ENCODE measurements at places on chromosomes 6 and 20.

- no peak for DNase-seq
Measured at GRCh38 chr20:62496568-62497218, 20.9 kb upstream of the GATA5 start.

DNA sequence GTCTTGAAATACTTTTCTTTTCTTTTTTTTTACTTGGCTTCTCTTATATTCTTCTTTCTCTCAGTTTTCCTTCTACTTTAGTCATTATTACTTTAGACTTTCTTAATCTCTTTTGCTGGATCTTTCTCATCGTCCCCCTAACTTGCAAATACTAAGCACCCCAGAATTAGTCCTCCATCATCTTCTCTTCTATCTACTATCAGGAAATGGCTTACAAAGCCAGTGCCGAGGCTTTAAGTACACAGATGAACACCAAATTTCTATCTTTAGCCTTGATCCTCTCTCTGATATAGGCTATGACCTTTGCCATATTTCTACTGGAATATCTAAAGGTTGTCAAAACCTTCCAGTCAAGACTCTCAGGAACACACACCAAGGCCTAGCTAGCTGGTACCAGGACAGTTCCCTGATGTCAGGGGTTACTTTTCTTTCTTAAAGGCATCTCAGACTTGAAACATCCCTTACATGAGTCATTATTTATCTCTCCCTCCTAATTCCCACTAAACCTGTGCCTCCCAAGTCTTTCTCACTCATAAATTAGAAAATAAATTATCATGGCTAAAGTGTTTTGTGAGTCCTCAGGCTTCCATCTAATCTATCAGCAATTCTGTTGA is 278.6 kb upstream of the TCF21 start:
- DNase-seq = no peak

DNA sequence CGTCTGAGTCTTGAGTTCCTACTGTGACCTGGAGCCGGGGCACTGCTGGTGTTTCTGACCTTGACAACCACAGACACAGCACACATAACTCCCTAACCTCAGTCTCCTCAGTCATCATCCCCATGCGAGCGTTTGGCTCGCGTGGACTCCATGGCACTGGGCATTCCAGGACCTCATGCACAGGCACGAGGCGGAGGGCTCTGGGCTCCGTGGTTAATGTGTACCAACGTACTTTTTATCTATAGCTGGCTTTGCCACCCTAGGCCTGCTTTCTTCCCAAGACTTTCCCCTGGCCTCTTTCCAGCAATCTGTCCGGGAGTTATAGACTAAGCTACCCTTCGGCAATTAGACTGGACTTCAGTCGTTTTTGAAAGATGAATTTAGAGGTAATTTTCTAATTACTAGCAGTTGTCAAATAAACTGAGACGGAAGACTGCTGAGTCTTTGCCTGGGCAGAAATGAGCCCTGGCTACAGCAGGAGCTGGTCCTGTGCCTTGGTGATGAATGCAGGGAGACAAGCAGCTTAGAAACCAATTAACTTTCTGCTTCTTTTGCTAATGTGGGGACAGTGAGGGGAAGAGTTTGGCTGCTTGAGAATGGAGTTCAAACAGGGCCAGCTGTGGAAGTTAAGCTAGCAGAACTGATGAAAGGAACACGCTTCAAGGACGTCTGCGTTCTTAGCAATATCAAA is 16.1 kb upstream of the CTCFL start:
- no peak for DNase-seq

DNA sequence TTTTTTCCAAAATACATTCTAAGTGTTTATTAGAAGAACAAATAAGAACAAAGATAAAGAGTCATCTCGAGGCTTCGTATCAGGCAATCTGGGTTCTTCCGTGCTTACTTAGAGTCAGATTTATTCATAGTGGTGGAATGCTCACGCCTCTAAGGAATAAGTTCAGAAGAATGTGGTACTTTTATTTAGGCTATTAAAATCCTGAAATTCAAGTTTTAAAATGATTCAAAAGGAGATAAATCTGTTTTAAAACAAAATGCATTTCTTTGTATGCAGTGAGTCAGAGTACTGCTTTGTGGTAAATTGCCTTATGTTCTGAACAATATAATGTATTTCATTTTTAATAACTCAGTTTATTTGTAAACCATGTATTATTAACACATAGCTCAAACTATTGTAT is 89.1 kb downstream of the FUT9 start:
- no peak for DNase-seq

DNA sequence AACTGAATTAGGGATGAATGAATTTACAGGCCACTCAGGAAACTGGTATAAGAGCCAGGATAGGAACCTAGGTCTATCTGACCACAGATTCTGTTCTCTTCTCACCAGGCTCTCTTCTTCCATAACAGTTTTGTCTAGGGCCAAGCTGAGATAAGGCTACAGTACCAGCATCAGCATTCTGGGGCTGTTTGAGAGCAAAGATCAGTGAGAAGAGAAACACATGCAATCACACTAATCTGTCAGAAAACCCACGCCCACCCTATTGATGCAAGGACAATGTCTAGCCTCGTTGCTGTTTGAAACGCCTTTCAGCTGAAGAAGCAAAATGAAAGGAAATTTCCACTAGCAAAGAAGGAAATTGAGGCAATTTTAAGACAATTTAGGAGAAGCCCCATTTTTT is 137.7 kb downstream of the LCA5 start:
- DNase-seq = no peak

- peak; percentile 69 for DNase-seq
Measured at GRCh38 chr6:99822741-99823512, 171.1 kb downstream of the MCHR2 start.

GRCh38 chr6:118853408-118853807 is 40.5 kb upstream of the ASF1A start:
- no peak for DNase-seq

DNA sequence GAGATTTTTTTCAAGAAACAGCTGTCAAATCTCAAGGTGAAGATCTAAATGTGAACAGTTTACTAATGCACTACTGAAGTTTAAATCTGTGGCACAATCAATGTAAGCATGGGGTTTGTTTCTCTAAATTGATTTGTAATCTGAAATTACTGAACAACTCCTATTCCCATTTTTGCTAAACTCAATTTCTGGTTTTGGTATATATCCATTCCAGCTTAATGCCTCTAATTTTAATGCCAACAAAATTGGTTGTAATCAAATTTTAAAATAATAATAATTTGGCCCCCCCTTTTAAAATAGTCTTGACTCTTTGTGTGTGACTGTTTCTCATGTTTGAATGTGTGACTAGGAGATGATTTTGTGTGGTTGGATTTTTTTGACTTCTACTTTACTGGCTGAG is 4.0 kb downstream of the PNRC1 start:
- DNase-seq = no peak

GRCh38 chr6:135002229-135002844 is 52.3 kb downstream of the HBS1L start:
- no peak for DNase-seq

DNA sequence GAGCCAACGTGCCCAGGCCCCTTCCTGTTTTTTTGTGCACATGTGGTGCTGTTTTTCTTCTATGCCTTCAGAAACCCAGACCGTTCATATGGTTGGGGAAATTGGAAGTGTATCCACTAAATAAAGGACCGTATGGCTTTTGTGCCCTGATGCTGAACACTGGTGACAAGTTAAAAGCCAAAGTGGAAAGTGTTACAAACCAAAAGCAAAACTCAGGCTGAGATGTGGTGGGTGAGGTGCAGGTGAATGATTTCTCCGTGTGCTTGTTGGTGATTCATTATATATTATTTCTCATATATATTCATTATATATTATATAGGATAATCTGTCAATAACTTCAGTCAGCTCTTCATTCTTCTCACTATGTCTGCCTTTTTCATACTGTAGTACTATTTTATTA is 148.6 kb downstream of the SOBP start:
- DNase-seq = no peak

GRCh38 chr20:51758978-51759544 is 9.1 kb downstream of the ATP9A start:
- no peak for DNase-seq

DNA sequence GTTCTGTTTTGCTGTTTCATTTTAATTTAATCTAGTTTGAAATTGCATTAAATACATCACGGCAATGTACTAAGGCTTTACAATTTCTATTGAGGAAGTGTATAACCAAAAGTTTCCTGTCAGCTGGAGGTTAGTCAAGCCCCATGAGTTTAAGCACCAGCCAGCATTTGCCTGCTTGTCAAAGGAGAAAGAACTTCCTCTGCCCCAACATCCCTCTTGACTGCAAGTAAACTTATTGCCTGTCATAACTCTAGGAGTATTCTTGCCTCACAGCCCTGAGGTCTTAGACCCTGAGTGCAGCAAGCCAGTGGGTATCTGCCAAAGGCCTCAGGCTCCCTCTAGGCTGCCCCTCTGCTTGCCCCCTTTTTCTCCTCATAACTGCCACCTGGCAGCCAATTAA is 106.7 kb upstream of the INSM1 start:
- no peak for DNase-seq

DNA sequence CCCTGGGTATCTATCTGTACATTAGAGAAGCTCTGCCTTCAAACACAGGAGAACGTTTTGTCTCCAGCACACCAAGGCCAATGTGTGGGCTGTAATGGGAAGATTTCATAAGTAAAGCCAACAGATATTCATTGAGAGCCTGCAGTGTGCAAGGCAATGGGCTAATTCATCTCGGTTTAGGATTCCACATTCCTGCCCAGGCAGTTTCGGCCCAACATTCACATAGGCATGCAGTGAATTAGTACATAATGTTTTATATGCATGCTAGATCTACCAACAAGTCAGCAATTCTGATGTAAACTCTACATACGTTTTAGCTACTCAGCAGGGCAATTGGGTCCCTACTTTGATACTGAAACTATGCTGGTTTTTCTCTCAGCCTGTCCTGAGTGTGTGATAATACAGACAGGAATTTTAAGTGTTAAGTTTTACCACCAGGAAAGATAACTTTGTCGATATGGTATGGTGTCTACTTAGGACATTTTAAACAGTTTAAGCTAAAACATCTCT is 46.9 kb upstream of the NAA20 start:
- DNase-seq = no peak

DNA sequence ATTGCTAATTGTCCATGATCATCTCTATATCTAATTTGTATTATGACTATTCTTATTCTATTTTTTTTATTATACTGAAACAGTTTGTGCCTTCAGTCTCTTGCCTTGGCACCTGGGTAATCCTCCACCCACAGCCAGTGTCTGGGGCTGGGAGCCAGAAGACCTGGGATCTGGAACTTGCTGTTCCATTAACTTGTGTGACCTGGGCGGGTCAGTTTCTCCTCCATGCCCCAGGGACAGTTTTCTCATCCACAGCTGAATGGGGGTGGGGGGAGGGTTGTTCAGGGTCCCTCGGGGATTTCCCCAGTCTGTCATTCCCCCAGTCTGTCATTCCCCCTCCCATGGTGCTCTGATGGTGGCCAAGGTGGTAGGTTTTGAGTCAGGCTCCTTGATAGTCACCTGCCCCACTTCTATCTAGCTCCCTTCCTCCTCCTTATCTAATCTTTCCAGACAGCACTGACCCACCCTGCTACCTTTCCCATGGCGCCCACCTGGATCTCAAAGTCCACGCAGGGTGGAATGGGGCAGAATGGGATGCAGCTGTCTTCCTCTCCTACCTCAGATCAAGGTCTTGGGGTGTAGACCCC is 10.9 kb downstream of the ITPR3 start:
- no peak for DNase-seq

DNA sequence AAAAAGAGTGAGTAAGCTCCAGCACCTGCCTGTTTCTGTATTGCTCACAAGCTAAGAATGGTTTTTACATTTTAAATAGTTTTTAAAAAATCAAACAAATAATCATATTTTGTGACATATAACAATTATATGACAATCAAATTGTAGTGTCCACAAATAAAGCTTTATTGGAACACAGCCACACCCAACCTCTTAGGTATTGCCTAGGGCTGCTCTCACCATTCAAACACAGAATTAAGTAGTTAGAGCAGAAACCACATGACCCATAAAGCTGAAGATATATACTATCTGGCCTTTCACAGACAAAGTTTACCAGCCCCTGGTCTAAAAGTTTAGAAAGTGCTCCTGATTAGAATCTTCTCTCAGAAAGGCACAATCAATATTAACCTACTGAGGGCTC is 11.2 kb downstream of the TNFRSF21 start:
- no peak for DNase-seq

GRCh38 chr6:36235309-36235708 is 34.6 kb upstream of the PNPLA1 start:
- DNase-seq = no peak

DNA sequence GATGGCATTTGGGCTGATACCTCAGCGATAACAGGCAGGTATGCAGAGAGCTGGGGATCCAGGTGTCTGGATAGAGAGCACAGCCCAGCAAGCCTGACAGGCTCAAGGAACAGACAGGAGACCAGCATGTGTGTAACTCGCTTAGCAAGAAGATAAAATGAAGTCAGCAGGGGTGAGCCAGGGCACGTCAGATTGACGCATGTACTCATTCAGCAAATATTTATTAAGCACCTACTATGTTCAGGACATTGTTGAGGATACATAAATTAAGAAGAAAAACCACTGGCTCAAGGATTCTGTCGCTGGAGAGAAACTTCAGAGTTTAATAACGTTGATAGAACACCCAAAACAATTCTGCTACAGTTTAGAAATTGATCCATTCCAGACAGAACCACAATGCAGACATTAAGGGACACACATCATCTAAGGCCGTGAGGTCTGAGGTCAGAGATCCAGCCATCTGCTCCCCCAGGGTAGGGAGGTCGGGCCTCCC is 1.0 kb upstream of the DUSP22 start:
- DNase-seq = no peak

- peak; percentile 26 for DNase-seq
Measured at GRCh38 chr20:57685146-57685758, 24.6 kb downstream of the PMEPA1 start.

DNA sequence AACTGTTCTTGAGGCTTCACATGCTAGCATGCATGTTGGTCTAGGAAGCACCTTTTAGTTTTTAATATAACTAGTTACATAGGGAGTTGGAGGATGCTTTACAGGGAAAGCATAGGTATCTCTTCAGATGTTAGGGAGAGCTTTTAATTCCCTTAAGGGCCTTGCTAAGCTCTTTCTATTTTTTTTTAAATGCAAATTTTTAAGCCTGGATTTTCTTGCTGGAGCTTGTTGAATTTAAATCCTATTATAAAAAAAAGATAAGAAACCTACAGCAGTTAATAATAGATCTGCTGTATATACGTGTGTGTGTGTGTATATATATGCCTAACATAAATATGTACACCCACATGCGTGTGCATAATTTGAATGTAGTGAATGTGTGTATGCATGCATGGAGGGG is 79.0 kb downstream of the FIG4 start:
- peak; percentile 34 for DNase-seq

DNA sequence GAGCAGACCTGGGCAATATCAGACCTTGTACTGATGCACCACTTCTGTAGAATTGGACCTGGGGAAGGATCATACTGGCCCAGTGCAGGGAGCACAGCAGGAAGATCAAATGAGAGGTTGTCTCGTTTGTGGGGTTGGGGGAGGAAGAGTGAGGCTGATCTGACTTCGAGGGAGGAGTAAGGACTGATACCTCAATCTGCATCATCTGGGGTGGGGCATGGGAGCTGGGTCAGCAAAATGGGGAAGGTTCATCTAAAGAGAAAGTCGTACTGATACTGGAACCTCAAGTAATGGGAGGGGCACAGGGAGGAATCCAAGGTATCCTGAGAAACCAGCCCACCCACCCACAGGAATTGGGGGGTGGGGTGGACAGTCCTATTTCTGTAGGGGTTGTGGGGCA is 3.7 kb downstream of the RNF39 start:
- DNase-seq = no peak

- DNase-seq = peak; percentile 92
Measured at GRCh38 chr20:50958615-50959542, at the start of gene MOCS3. TSS of gene MOCS3 (plus strand) at chr20:50958818. CDS start at chr20:50958843, 25 bp downstream.

GRCh38 chr6:17492350-17492749 is 99.0 kb downstream of the CAP2 start:
- no peak for DNase-seq
